Left ventricle myocardium inferior (tissue), 1 donor: ENCODE measurements at places on chromosomes 2 and 18. TPM values are rescaled to one million over a fixed set of nuclear protein-coding genes. Genes with fewer than 3 reads are reported as not detected.

- DNase-seq: no peak
These were observed 43.0 kb downstream of the EMILIN2 start for GRCh38 chr18:2889761-2890192.

DNA sequence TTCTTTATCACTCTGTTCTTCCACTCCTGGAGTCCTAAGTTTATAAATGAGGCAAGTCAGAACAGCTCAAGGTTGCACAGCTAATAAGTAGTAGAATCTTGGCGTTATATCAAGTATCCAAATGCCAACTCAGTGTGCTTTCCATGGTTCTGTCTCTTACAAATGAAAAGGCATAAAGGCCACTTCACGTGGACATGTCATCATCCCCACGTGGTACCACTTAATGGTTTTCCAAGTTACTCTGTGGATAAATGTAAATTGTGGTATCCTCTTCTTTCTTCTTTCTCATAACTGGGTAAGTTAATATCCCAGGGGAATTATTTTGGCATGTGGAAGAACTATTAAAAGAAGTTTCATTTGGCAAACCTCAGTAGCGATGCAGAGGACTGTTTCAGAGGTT, 131.5 kb upstream of the L3MBTL4 start:
- DNase-seq: no peak

DNA sequence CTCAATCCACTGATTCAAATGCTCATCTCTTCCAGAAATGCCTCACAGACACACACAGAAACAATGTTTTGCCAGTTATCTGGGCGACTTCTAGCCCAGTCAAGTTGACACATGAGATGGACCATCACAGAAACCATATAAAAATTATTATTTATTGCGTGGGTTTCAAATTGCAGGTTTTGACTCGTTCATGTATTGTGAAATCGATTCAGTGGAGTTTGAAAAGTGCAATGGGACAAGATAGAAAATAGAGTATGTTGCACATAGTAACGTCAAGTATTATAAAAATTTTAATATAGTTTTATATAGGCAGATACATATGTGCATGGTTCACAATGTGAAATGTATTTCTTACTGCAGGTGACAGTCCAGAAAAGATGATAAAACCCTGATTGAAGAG, 100.8 kb downstream of the MRPS9 start:
- DNase-seq: no peak

DNA sequence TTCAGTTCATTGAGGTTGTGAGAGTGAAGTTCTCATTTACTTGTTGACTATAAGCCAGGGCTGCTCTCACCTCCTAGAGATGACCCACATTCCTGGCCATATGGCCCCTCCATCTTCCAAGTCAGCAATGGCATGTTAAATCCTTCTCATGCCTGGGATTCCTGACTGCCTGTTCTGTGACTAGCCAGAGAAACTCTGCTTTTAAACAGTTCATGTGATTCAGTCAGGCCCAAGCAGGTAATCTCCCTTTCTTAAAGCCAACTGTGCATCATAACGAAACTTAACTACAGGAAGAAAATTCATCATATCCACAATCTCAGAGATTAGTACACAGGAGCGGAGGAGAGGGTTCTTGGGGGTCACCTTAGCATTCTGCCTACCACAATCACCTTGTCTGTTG, 11.5 kb downstream of the DPP4 start:
- no peak for DNase-seq

DNA sequence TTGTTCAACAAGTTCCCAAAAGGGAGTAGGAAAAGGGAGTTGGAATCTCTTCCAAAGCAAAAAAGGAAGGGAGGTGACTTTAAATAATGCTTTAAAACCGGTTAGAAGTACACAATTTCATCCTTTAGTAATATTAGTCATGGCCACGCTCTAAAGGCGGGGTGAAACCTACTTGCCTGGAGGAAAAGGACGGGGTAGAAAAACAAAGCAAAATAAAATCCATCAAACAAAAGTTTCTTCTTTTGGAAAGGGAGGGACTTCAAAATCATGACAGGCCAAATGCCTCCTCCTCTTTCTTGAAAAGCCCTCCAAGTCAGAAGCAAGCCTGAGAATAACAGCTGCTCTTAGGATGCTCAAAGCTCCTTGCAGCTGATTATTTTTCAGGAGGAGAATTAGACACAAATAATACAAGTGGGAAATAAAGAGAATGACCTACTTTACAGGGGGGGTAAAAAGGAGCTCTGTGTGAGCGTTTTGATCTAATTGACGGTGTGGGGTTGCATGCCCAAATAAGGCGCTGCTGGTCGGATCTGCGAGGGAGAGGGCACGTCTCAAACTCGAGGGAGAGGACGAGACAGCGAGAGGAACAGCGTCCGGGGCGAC, 1.8 kb upstream of the NPAS2 start:
- DNase-seq: no peak

DNA sequence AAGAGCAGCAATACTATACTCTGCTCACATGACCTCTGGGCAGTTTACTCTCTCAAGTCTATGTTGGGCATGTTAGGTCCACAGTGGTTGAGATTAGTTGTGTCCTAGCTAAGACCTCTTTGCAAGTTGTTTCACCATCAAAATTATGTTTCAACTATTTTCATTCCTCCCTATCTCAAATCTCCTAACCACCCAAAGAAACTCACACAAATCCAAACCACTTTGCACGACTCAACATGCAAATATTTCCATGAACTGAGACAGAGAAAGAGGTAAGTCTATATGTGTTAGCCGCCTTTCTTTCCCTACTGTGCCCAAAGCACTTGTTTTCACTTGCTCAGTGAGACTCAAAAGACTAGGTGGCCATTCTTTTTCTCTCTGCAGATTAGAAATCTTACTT, 546.8 kb downstream of the TNS1 start:
- no peak for DNase-seq

DNA sequence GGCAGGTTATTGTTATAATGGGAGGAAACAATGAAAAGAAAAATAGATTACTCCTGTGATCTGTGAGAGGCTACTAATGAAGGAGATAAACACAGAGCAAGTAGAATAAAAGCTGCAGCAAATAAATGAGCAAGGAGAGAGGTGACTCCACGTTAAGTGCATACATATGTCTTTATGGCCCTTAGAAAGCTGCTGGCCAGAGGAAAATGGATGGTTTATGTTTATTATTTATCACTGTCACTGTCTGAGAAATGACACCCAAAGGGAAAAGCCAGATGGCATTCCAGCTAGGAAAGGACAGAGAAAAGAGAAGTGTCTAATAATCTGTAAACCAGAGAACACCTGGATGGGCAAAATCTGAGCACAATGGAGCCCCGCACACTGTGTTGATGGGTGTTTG, 122.9 kb upstream of the DDX18 start:
- no peak for DNase-seq

DNA sequence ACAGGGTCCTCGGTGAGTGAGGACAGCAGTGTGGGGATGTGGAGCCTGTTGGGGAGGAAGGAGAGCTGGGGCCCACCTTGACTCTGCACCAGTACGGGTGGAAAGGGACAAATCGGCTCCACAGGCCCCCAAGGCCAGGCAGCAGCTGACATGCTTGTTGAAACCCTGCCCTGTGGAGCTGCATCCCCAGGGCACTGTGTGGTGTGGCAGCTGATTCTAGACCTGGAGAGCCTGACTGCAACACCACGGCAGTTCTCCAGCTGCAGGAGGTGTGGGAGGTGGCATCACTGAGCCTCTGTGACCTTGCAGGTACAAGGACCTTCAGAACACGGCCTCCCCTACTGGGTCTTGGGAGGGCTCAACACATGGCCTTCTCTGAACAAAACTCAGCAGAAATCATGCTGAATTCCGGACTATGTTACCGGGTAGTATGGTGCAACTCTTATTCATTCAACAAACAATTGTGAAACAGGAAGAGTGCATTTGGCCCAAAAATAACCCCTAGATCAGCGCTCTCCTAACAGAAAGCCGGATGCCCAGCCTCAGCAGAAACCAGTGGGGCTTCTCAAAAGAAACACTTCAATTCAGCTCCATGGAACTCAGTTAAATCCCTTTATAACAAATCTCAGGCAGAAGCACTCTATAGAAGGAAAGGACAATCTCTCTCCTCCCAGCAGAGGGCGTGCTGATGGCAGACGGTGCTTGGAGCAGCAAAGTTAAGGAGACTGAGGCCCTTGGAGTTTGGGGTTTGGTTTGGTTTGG, 104.4 kb upstream of the SALL3 start:
- no peak for DNase-seq

DNA sequence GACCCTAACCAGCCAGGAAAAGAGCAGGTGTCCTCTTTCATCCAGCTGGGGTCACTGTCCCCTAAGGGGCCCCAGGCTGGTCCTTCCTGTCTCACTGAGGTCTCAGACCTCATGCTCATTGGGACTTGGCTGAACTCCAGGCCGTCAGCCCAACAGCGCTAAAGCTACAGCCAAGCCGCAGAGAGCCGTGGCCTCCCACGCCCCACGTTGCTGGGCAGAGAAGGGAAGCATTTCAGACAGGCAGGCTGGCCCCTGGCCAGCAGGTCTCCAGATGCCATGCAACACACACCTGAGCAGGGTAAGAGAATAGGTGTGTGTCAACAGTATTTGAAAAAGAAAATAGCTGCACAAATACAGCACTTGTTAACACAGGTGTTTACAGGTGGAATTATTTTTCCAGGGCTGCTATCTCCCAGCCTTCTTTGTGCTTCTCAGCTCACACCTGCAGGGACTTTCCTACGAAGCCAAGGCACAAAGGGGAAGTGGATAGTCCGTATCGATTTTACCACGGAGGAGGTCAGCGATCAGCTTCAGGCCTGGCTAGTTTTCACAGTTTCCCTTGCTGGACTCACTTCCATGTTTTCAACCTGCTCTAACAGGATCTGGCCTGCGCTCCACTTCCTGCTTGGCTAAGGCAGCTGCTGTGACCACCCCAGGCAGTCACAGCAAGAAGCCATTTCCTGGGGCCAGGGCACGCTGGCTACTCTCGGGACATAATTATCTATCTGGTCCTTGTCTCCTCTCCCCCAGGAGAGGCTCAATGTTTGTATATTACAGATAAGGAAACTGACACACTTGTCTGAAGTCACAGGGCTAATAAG, 156.1 kb upstream of the ID2 start:
- peak; percentile 81 for DNase-seq

The AQP12B gene
- not detected for total RNA-seq

The PNKD gene
- total RNA-seq: 75.4 TPM

The ZBTB7C gene
- total RNA-seq: 2.7 TPM
